ENCODE measurements at places on chromosomes 3 and 15. TPM values are rescaled to one million over a fixed set of nuclear protein-coding genes. Genes with fewer than 3 reads are reported as not detected.
A peak's percentile ranks its signal among the peaks of the same experiment; 100 is the strongest.

KBTBD13 gene
- 0.78 TPM for polyA plus RNA-seq

ABCC5 gene
- 16.4 TPM for polyA plus RNA-seq

PPP1R14D gene
- not detected for polyA plus RNA-seq

CRABP1 gene
- not detected for polyA plus RNA-seq

OXTR gene
- polyA plus RNA-seq = 0.22 TPM

FHIT gene
- polyA plus RNA-seq = 4.2 TPM

TIMP4 gene
- polyA plus RNA-seq = 8.0 TPM

MKRN3 gene
- polyA plus RNA-seq = 0.19 TPM

- DNase-seq = no peak
Measured at GRCh38 chr3:55765398-55765797, 278.3 kb upstream of the WNT5A start.

DNA sequence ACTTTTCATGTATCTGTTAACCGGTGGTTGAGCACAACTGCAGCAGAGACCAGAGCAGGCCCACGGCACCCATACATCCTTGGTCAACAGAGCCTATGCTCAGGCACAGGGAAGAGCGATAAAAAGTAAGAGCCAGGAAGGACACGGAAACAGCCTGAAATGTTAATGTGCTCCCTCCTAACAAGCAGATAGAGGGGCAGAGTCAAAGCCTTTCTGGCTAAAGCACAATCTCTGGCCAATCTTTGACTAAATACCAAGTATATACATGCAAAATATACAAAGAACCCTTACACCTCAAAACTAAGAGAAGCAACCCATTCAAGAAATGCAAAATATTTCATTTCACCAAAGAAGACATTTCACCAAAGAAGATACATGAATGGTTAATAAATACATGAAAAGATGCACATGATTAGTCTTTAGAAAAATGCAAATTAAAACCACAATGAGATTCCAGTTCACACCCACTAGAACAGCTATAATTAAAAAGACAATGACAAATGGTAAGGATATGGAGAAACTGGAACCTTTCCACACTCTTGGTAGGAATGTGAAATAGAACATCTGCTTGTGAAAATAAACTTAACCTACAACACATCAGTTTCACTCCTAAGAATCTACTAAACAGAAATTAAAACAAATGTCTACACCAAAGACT is 88.0 kb downstream of the OSBPL10 start:
- DNase-seq = no peak

GRCh38 chr3:139694542-139694941 is 16.8 kb upstream of the NMNAT3 start:
- no peak for DNase-seq

DNA sequence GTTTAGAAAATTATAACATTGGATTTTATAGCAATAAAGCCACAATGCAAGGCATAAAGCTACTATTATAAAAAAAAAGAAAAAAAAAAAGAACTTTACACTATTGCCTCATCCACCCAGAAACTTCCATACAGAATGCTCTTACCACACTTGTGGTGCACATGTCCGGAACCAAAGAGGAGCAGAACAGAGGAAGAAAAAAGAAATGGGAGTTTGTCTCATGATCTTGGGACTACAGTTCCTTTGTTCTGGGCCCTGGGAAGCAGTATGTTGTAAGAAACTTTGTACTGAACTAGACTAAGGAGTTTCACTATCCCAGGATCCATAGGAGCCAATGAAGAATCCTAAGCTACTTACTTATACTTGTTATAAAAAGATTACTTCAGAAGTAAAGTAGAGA is 36.1 kb downstream of the FMN1 start:
- DNase-seq = no peak

DNA sequence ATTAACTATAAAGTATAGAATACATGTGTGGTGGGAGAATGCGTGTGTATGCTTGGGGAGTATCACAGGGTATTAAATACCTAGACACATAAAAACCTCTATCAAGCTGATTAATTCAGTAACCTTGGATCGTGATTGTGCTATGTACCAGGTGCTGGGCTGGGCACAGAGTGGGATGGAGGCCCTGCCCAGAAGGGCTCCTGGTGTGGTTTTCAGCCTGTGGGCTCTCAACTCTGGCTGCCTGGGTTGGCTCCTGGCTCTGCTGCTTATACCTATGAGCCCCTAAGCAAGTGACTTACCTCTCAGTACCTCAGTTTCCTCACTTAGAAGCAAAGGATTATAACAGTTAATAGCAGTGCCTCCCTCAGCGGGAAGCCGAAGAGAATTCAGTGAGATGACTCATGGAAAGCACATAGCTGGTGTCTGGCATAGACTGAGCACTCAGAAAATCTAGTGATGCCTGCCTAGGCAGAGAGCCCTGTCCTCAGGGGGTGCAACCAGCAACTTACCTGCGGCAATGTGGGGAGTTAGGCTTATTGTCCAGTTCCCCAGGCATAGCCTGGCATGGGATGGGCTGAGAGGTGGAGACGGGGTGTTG is 90.6 kb upstream of the MYZAP start:
- no peak for DNase-seq

DNA sequence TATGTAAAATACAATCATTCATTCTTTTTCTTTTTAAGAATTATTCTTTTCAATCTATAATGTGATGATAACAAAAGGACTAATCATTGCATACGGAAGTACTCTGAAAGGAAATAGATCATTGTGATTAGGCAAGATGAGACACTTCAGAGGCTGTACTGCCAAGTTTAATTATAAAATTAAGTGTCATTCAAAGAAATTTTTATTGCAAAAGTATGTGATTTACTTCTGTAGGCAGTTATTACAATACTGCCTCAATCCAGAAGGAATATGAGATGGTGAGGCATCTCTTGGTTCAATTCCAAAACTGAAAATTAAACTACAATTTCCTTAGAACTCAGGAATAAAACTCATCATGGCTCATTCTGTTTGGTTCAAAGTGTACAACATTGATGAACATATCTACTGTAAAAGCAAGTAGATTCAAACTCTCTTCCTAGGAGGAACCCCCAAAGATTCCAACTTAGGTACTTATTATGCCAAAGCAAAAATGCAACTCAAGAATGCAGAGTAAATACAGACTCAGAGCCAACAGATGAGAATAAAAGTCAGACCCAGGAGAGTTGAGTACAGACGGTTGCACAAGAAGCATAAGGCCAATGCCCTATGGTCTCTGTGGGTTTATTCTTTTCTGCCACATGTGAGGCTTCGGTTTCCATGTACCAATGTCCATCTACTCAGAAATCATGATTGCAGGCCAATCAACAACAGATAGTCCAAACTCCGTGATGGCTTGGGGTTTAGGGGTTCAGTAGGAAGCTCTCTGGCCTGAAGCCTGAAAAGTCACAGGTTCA is 118.5 kb upstream of the WNT5A start:
- DNase-seq = no peak

GRCh38 chr15:97902140-97902780 is 58.2 kb upstream of the ARRDC4 start:
- DNase-seq = no peak

GRCh38 chr15:77858792-77859490 is 218.6 kb downstream of the TBC1D2B start:
- no peak for DNase-seq

DNA sequence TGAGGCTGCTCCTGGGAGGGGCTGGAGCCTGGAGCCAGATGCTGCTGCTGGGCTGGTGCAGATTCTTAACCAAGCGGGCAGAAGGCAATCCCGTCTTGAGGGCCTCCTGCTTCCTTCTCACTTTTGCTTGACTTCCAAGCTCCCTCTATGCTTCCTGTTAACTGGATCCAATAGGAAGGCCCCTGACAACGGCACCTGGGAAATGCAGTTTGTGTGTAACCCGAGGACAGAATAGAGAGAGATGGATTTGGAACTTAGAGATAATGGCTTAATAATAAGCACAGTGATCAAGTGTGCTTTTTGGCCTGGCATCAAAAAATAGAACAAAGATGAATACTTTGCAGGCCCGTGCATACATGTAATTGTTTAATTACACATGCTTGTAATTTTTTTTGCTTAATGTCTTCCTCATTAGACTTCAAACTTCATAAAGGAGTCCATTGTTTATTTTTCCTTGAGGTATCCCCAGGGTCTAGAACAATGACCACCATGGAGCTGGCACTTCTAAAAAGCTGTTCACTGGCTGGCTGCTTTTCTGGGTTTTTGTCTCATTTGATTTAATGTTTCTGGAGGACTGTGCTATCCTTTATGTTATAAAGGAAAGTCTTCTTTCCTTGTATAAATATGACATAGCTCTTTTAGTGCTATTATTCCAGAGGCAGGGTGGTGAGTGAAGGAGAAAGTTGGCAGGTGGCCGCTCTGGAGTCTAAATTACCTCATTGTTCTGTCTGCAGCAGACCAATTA is 63.3 kb upstream of the MITF start:
- no peak for DNase-seq

GRCh38 chr3:142501004-142501926 is 53.4 kb upstream of the XRN1 start:
- no peak for DNase-seq

DNA sequence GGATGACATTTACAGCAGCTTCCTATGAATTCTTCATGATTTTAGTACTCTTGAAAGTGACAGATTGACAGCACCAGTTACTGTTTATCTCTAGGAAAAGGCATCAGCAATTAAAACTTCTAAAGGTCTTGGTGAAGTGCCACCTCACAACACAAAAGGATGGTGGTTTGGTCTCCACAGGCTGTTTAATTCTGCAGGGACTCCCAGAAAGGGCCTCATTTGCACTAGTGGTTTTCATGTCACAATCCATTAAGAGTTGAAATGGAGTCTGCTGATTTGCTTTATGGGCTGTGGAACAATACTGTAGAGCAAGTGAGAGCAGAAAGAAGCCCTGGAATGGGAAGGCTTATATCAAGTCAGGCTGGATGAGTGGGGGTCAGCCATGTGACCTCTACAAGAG is 225.3 kb upstream of the KCNMB2 start:
- DNase-seq = no peak

GRCh38 chr3:111745786-111746185 is 113.3 kb upstream of the PHLDB2 start:
- no peak for DNase-seq

GRCh38 chr3:4888913-4889846 is 90.1 kb upstream of the BHLHE40 start:
- no peak for DNase-seq

DNA sequence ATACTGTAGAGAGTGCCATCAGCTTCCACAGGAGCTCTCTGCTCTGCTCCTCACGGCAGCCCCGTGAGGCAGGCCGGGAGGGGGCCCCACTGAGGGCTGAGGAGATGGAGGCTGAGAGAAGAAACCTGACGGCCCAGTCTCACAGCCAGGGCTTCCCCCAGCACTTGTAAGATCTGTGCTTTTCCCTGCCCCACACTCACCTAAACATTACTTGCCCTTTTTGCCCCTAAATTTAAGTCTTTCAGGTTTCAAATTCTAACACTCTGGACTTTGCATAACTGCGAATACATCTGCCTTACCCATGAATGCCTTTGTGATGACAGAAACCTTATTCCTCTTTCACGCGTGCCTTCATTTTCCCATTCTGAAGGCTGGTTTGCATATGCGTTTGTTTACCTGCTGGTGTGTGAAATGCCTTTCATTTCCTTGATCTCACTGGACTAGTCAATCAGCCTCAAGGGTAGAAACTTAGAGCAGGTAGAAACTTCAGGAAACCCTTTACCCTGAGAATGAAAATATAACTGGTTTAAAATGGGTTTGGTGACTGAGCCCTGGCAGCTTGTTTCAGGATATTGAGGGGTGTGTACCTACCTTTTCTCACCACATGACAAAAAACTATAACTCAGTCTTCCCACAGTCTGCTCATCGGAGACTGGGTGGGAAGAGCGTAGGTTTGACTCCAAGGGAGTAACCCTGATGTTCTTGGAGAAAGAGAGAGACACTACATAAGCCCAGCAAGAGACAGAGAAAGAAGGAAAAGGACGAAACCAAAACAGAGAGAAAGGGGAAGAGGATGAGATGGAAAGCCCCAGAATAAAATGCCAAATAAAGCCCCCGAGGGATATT is 20.1 kb downstream of the SLC12A8 start:
- DNase-seq = no peak

DNA sequence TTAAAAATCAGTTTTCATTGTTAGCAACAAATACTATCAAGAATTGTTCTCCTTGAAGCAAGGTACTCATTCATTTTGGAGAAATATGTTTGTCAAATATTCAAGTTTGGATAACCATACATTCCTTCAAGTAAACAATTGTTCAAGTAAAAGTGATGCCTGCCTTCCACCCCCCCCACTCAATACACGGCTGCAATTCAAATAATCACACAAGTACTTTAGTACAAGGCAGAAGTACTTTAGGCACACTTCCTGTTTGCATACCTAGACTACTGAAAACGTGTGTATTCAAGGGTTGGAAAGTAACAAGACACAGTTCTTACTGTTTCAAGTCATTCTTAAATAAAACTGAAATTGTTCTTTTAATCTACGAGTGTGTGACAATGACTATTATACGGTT is 45.4 kb downstream of the TJP1 start:
- DNase-seq = no peak

- DNase-seq = no peak
Measured at GRCh38 chr15:67349634-67350033, 95.0 kb downstream of the IQCH start.

DNA sequence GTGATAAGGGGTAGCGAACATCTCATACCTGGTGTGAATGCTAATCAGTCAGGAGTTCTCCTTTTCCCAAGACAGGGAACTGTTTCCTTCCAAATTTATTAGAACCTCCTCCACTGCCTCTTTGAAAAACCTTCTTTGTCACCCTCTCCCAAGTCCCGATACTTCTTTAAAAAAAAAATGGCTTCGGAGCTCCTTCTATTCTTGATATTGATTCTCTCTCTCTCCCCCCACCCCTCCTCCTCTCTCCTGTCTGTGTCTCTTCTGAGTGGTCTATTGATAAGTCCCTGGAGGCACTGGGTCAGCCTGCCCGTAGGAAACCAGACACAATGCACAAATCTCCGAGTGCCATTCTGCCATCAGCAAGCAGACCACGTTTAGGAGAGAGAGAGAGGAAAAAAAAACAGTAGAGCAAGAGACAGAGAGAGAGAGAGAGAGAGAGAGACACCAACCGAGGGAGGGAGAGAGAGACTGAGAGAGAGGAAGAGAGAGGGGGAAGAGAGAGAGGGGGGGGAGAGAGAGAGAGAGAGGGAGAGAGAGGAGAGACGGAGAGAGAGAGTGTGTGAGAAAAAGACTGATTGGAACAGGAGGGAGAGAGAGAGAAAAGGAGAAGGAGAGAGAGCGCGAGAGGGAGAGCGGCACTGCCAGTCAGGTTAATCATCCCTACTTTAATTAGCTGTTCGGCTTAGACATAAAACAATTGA is 160.9 kb downstream of the TIGIT start:
- DNase-seq = peak; percentile 21

GRCh38 chr15:72958634-72959033 is 93.6 kb upstream of the NEO1 start:
- DNase-seq = no peak
